ENCODE measurements at places on chromosomes 7 and 10.
A peak's percentile ranks its signal among the peaks of the same experiment; 100 is the strongest.

- no peak for DNase-seq
Observed at GRCh38 chr7:1234049-1234880, 1.6 kb downstream of the UNCX start.

DNA sequence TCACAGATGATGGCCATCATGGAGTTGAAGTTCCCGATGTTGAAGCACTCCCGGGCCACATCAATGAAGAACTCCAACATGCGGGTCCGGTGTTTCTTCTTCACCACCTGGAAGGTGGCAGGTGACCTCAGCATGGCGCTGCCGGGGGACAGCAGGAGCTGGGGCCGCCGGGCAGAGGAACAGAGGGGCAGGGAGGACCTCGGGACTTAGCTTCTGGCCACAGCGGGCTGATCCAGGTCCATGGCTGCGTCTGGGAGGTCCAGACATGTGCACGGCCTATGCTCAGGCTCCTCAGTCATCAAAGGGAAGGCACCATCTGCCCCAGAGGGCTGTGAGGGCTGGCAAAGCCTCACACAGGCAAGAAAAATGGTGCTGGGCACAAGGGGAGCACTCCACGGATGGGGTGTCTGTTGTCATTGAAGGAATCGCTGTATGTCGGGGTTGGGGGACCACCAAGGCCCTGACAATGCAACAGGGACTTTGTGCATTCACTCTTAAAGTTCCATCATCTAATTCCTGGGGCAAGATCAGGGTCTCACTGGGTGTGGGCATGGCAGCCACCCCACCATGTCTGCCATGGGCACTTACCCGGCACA, 60.9 kb downstream of the CSGALNACT2 start:
- DNase-seq, result no peak

GRCh38 chr10:718143-718700, 28.8 kb upstream of the DIP2C start:
- DNase-seq, result no peak

DNA sequence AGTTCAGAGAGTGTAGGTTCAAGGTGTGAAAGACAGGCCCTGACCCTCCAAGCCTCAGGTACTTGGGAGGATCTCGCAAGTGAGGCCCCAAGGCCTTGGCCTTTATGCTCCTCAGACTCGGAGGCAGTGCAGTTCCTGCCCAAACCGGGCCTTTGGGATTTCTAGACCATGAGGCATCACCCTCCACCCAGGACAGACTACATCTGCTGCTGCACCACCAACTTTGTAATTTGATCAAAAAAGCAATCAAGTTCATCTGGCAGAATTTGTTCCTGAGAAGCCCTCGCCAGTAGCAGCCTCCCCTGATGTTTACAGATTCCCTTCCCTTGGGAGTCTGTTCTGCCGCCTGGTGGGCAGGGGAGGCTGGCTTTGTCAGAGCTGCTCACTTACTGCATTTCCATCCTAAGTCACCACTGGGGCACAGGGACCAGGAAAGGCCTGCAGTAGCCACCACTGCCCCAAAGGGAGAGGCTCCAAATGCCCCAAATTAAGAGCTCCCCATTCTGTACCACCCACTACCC, 2.1 kb downstream of the CAMK2G start:
- peak; percentile 76 for DNase-seq
